Fibroblast of the aortic adventitia (primary cell): ENCODE measurements at places on chromosomes 2 and 18.

DNA sequence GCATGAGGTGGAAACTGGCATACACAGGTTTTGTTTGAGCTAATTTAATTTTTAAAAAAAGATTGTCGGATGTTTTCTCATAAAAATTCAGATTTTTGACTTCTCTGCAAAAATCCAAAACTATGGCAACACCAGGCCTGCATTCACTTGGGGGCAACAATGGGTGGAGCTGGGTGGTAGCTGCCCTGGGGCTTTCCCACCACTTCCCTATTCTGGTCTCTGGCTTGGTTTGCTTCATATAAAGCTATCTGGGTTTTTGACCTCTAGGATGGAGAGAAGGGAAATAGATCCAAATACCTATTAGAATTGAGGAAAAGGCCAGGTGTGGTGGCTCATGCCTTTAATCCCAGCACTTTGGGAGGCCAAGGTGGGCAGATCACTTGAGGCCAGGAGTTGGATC is 5.5 kb upstream of the CYP27A1 start:
- no peak for DNase-seq

GRCh38 chr2:79179036-79179435 is 19.5 kb upstream of the REG3A start:
- DNase-seq: no peak

DNA sequence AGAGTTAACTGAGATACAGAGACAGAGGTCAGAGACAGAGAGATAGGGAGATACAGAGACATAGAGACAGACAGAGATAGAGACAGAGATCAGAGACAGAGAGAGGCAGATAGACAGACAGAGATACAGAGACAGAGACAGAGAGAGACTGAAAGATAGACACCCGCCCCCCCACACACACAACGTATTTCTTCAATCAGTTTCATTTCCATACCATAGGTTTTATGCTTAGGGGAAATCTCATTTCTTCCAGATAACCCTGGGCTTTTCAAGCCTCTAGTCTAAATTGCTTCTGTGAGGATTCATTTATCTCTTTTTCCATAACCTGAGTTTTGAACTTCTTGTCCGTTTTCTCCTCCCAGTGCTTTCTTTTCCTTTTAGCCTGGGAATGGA is 94.6 kb downstream of the CD8B2 start:
- no peak for DNase-seq

- DNase-seq: peak; percentile 76
Measured at GRCh38 chr2:226427538-226428307, 371.9 kb downstream of the IRS1 start.

DNA sequence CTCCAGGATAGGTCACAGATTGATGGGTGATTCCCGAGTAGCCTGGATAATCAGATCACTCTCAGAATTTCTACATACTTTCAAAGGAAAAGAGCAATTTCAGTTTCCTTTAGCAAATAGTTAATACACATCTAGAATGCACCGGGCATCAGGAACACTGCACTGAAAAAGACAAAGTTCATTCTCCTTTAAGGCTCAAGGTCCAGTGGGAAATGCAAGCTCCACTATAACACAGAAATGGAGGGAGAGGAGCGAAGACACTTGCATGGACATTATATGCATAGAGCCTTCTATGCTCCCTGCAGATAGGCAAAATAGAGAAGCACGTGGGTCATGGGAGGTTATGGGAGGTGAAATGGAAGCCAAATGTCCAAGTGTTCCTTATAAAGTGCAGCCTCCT is 49.1 kb downstream of the SLC9A4 start:
- DNase-seq: no peak

- no peak for DNase-seq
Measured at GRCh38 chr18:11906926-11907874, 917 bp downstream of the MPPE1 start.

- DNase-seq: no peak
Measured at GRCh38 chr2:172735582-172736423, at the start of gene RAPGEF4. Gene RAPGEF4, plus strand, starts transcription at chr2:172735845. Its CDS starts 139 bp downstream, at chr2:172735984.

DNA sequence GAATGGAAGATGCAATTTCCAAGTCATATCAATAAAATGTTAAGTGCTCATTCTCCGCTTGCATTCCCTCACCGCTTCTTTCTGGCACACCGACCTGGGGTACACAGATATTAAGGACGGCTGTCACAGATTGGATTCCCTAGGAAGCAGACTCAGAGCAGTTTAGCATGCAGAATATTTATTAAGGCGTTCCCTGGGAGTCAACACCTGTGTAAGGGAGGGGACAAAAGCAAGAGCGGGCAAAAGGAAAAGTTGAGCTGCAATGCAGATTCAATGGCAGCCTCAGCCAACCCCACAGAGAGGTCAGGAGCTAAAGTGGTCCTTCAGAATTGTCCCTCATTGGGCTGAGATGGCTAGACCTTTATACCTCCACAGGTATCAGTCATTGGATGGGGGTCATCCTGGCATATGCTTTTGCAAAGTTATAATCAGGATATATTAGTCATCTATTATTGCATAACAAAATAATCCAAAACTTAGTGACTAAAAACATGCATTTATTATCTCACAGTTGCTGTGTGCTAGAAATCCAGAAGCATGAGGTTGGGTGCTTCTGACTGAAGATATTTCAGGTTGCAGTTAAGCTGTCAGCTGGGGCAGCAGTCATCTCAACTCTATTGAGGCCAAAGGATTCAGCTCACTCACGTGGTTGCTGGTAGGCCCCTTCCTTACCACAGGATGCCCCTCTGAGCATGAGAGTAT is 27.0 kb upstream of the INO80D start:
- DNase-seq: peak; percentile 30

DNA sequence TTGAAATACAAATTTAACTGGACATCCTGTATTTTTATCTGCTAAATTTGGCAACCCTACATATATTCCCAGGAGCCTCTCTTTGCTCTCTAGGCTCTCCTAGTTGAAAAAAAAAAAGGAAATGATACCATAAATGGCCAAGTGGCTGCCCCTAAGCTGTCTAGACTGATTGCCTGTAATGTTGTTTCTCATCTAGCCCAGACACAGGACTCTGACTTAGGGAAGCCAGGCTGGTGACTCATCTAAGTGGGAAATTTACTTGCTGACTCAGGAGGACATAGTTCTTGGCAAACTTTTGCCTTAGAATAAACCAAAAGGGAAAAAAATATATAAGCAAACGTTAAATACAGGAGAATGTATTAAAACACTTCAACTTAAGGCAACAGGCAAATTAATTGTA is 14.6 kb upstream of the ITGAV start:
- DNase-seq: peak; percentile 99

DNA sequence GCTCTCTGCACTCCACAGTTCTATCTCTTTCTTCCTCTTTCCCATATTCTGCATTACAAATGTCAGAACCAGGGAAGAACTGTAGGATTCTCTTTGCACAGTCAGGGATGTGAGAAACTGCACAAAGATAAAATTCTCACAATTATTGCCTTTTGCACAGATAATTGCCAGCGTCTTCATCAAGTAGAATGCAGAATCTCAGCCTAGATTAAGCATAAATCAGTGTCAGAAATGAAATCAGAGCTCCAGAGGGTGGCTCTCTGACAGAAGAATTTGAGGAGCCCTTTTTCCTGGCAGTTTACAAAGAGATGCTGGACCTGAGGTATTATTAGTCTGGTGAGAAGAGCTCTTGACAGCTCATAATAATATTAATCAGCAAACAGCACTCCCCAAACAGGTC is 173.1 kb downstream of the PTH2R start:
- no peak for DNase-seq

GRCh38 chr2:240259201-240259923 is 118.9 kb upstream of the OTOS start:
- DNase-seq: peak; percentile 35

- no peak for DNase-seq
Measured at GRCh38 chr2:127080938-127081755, 25.8 kb downstream of the BIN1 start.

DNA sequence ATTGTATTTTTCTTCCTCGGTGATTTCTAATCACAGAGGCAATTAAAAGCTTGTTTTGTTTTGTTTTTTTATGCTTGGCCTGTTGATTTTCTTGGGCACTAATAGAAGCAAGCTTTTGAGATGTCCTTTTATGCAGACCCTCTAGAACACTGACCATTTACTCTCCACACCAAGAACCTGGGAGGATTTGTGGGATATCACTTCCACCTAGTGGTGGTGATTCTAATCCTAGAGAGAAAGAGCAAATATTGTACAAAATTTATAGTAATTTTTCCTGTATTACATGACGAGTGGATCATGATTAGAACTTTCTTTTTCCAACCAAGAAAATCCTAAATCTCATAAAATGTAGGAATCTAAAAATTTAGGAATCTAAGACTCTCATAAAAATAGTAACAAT is 23.4 kb downstream of the NEMP2 start:
- DNase-seq: peak; percentile 74

GRCh38 chr2:233409286-233409991 is 55.1 kb downstream of the DGKD start:
- peak; percentile 68 for DNase-seq

- DNase-seq: no peak
Measured at GRCh38 chr18:76889091-76889699, 66.8 kb downstream of the ZNF236 start.

GRCh38 chr2:183123959-183124221 is 353 bp upstream of the NUP35 start:
- no peak for DNase-seq

DNA sequence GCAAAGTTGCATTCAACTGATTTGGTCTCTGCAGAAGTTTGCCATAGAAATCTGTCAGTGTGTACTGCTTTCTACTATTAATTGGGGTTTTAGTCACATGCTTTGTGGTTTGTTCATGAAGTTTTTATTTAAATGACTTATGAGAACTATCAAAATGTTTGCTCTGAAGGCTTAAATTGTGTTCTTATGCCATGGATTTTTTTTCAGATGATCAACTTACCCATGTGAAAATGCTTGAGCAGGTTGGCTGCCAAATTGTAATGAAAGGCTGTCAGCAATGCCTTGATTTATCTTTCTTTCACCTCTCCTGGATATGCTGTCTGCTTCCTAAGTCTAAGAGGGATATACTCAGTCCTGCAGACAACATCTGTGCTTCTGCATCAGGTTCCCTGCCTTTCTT is 50.7 kb downstream of the FMNL2 start:
- no peak for DNase-seq

DNA sequence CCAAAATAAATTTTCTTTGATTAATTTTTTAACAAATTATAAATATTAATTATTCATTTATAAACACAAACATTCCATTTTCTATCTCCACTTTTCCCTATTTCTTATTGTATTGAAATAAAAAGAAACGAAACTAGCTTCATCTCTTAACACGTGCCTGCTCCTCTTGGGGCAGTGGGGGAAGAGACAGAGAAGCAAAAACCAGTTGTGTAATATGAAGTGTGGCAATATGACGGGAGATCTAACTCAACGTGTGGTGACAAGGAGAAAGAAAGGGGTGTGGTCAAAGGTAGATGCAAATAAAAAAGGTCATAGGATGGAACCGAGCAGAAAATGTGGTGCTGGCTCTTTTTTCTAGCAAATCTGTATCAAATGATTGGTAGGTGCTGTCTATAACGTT is 106.9 kb upstream of the SLC8A1 start:
- DNase-seq: no peak

DNA sequence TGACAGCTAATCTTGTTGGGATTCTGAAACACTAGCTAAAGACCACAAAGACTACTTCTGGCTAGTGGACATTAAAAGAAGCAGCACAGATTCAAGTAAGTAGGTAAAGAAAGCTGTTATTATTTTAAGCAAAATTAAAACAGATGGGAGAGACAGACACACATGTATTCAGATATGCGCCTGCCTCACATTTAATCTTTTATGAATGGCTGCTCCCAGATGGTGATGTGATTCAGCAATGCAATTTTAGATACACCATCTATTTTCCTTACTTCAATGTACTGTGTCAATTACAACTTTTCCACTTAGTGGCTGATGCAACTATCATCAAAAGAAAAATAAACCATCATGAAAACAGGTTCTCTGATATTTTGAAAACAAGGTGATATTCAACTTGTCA is 133.0 kb upstream of the PGAP1 start:
- DNase-seq: no peak

DNA sequence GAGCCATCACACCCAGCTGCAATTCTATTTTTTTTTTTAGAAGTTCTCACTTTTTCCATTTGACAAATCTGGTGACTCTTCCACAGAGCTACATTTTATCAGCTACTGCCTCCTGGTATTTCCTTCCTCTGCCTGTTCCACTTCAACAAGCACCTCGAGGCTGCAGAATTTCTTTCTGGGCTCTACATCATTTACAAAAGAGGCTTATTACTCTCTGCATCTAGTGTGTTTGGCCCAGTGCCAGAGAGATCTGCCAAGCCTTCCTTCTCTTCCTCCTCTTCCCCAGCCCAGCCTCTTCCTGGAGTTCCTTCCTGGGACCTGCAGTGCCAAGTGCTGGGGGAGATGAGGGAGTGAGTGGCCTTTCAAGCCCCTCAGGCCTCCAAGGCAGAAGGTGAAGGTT is 119.6 kb upstream of the ITGA6 start:
- peak; percentile 46 for DNase-seq

DNA sequence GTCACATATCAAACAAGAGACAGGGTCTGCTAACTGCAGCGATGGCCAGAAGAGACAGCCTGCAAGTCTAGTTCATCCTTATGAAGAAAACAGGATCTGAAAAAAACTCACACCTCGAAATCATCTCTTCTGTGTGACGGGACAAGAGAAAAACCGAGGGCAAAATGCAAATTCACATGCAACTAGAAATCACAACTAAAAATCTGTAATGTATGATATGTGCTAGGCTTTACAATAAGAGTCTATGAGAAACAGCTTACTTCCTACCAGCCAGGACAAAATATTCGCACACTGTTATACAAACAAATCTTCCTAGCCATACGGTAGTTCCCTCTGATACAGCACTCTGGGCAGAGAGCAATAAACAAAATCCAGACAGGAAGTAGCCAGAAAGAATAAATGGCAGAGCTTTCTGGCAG is 48.8 kb downstream of the ANKRD44 start:
- DNase-seq: no peak
